ENCODE measurements at places on chromosomes 2 and 18. TPM values are rescaled to one million over a fixed set of nuclear protein-coding genes. Genes with fewer than 3 reads are reported as not detected.

Gene CTNNA2
- total RNA-seq, result not detected

DNA sequence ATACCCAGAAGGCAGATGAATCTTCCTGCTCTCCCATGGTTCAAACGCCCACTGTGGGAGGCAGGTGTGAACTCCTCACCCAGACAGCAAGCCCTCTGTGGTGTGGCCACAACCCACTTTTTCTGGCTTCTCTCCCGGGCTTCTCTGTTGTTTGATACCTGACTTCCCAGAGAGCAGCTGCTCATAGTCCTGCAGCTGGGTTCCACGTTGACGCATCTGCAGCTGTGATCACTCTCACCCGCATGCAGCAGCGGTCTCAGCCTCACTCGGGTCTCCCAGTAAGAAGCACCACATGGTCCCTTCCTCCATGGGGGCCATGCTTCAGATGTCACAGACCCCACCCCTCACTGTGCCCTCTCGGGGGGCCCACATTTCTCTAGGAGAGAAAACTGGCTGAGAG, 3.5 kb downstream of the ASPRV1 start:
- peaks cover under 1% of the 10 kb centered on the region for H3K4me1 ChIP-seq

Gene IL37
- not detected for total RNA-seq

DNA sequence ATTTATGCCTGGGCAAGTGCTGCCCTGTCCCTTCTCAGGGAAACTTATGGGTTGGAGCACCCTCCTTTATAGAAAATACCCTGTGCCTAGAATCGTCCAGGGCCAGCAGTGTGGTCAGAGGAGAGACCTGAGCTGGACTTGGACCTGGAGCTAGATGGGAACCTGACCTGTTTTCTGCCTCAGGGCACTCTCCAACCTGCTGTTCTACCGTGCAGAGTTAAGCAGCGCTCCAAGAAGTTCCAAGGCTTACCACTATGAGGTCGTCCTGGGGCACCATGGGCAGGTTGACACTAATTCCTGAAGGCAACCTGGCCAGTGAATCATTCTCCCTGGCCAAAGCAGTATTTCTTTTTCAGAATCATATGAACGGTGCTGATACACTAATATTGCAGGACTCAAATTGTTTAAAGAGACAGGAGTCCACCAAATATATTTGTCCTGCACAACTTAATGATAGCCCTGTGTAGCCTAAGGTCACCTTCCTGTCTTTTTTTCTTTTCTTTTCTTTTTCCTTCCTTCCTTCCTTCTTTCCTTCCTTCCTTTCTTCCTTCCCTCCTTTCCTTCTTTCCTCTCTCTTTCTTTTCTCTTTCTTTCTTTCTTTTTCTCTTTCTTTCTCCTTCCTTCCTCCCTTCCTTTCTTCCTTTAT, 455.4 kb upstream of the HNMT start:
- no peaks in the 10 kb centered on the region for H3K36me3 ChIP-seq
- no peaks in the 10 kb centered on the region for H3K4me1 ChIP-seq
- no peak overlapping the region for H3K4me3 ChIP-seq
- no peak for DNase-seq
- no peaks in the 10 kb centered on the region for H3K27me3 ChIP-seq

DNA sequence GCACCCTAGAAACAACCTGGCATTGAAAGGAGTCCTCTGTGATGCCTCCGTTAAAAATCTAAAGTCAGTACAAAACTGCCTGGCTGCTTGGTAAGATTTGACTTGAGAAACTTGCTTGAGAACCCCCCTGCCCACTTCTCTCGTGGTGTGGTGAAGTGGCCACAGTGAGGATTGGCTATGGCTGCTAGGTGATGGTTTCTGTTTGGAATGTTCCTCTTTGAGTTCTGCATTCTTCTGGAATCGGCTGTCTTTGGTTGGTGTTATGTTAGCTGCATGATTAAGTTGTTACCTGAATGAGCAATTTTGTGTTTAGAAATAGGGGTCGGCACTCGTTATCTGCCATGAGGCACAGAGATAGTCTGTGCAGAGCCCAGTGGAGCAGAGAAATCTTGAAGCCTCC, 21.7 kb upstream of the SAG start:
- no peak overlapping the region for H3K4me3 ChIP-seq
- no peak for DNase-seq
- H3K27ac ChIP-seq, result no peak overlapping the region
- no peaks in the 10 kb centered on the region for H3K4me1 ChIP-seq
- peaks cover 79% of the 10 kb centered on the region for H3K36me3 ChIP-seq
- H3K27me3 ChIP-seq, result no peaks in the 10 kb centered on the region

- no peaks in the 10 kb centered on the region for H3K4me1 ChIP-seq
- H3K4me3 ChIP-seq, result no peak overlapping the region
- no peak for DNase-seq
- no peak overlapping the region for H3K27ac ChIP-seq
- no peaks in the 10 kb centered on the region for H3K36me3 ChIP-seq
Observed at GRCh38 chr18:27582760-27583412, 397.8 kb upstream of the CHST9 start.

DNA sequence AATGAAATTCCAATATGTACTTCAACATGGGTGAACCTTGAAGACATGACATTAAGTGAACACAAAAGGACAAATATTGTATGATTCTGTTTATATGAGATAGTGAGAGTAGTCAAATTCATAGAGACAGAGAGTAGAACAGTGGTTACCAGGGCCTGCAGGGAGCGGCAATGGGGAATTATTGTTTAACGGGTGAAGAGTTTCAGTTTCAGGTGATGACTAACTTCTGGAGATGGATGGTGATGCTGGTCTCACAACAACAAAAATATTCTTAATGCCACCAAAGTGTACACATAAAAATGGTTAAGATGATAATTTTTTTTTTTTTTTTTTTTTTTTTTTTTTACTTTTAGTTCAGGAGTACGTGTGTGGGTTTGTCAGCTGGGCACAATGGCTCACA, 109.4 kb upstream of the TMEM200C start:
- H3K4me3 ChIP-seq, result no peak overlapping the region
- H3K27ac ChIP-seq, result peak overlapping the region; percentile 82
- DNase-seq, result peak; percentile 43
- H3K4me1 ChIP-seq, result peaks cover 38% of the 10 kb centered on the region
- peaks cover 2% of the 10 kb centered on the region for H3K27me3 ChIP-seq

DNA sequence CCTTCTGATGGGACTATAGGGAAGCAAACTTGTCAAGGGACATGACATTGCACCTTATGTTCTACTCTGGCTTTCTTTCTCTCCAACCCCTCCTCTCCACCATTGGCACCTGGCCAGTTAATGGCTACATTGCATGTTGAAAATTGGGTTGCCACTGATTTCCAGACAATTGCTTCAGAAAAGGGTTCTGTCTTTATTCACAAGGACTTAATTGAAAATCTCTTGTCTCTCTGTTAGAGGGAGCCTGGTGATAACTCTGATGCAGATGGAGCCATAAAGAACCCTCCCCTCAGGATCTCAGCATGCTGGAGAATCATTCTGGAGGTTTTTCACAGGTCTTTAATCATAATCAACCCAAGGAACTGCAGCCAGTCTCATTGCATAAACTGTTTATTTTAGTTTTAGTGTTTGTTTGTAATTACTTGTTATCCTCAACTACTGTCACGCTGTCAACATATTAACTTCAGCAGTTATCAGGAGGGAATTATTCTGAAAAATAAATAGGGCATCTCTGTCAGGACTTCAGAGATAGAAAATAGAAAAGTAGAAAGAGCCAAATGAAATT, 316.8 kb downstream of the RIT2 start:
- H3K4me3 ChIP-seq, result no peak overlapping the region
- H3K27me3 ChIP-seq, result no peaks in the 10 kb centered on the region
- H3K27ac ChIP-seq, result no peak overlapping the region
- H3K4me1 ChIP-seq, result no peaks in the 10 kb centered on the region
- no peak for DNase-seq

Gene C1QL2
- not detected for total RNA-seq

Gene C2orf76
- total RNA-seq, result 13.3 TPM

- no peak for DNase-seq
- H3K36me3 ChIP-seq, result no peaks in the 10 kb centered on the region
- no peaks in the 10 kb centered on the region for H3K27me3 ChIP-seq
- H3K27ac ChIP-seq, result peak overlapping the region; percentile 15
Observed at GRCh38 chr18:12750076-12750714, 47.4 kb downstream of the PSMG2 start.

DNA sequence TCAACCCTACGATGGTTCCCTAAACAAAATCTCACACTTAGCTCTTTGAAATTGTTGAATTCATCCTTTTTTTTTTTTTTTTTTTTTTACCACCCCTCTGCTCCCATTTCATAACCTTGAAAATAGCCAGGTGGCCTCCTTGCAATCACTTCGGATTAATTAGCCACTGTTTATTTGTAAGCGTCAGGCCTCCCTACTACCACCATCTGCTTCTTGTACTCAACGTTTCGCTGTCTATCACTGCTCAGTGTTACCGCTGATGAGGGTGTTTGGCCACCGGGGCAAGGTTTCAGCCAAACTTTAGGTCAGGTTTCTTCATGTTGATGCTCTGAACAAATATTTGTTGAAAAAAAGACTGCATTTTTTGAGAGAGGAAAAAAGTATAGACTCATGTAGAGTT, 183.2 kb downstream of the EPHA4 start:
- DNase-seq, result no peak
- no peak overlapping the region for H3K4me3 ChIP-seq
- H3K27me3 ChIP-seq, result no peaks in the 10 kb centered on the region
- H3K4me1 ChIP-seq, result no peaks in the 10 kb centered on the region

Gene PAPOLG
- total RNA-seq, result 20.4 TPM

- H3K36me3 ChIP-seq, result peaks cover 47% of the 10 kb centered on the region
- DNase-seq, result no peak
- peaks cover 74% of the 10 kb centered on the region for H3K4me1 ChIP-seq
- H3K4me3 ChIP-seq, result peak overlapping the region; percentile 75
- H3K27me3 ChIP-seq, result no peaks in the 10 kb centered on the region
- peak overlapping the region; percentile 91 for H3K27ac ChIP-seq
Observed at GRCh38 chr18:2978661-2979106, 34.3 kb downstream of the LPIN2 start.

Gene TTR
- not detected for total RNA-seq

Gene IL1R1
- total RNA-seq, result 0.52 TPM

DNA sequence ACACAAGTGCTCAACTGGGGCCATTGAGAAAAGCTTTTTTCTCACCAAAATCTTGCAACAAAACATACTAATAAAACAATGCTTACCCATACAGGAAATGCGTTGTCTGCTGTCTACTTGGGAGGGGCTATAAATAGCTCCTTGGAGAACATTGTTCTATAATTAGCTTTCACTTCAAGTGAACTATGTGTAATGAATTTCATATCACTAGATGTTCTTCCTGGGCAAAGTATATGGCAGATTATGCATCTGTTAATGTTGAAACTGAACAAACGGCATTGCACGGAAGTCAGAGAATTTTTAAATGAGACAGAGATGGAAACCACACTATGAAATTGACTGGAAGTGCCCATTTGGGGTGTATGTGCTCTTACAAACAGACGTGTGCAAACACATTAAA, 6.4 kb upstream of the NPAS2 start:
- peak overlapping the region; percentile 59 for H3K27ac ChIP-seq
- H3K36me3 ChIP-seq, result no peaks in the 10 kb centered on the region
- no peak for DNase-seq

Gene CD226
- total RNA-seq, result 85.3 TPM

GRCh38 chr18:78978349-78979055, 1.1 kb upstream of the SALL3 start:
- no peak overlapping the region for H3K27ac ChIP-seq
- DNase-seq, result no peak

Gene KCNG3
- total RNA-seq, result 0.16 TPM

GRCh38 chr2:126935774-126936173, 37.1 kb downstream of the TEX51 start:
- H3K27me3 ChIP-seq, result no peaks in the 10 kb centered on the region
- no peaks in the 10 kb centered on the region for H3K4me1 ChIP-seq
- H3K36me3 ChIP-seq, result no peaks in the 10 kb centered on the region
- no peak overlapping the region for H3K4me3 ChIP-seq

DNA sequence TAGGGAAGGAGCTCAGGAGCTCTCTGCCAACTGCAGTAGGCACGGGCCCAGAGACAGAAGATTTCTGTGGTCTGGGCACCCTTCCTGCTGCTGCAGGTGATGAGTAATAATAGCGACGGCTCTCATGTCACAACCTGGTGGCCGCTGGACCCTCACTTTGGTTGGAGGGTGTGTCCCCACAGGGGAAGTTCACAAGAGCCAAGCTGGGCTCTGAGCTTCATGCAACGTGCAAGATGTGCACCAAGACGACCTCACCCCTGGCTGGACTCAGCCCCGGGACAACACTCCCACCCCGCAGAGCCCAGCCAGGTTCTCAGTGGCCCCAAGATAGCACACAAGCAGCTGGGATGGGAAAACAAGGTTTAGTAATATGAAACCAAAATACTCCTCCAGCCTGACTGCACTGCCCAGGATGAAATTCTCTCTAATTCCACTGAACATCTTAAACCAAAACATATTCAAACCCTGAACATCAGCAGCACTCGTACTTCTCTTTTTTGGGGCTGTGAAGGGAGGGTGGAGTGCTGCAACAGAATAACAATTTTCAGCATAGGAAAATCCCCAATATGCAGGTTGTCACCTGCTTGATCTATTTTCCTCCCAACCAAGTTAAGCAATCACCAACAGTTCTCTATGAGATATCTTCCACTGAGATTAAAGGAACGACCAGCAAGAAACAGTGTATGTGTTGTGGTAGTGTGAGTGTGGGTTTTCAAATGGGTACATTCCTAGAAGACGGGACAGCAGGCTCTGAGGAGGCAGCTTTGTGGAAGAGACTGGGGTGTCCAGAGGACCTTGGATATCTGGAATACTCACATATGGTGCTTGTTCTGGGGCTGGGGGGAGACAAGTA, 26.5 kb downstream of the BCL2 start:
- no peak overlapping the region for H3K4me3 ChIP-seq
- H3K27ac ChIP-seq, result peak overlapping the region; percentile 16
- H3K36me3 ChIP-seq, result peaks cover 28% of the 10 kb centered on the region
- peaks cover 58% of the 10 kb centered on the region for H3K4me1 ChIP-seq
- H3K27me3 ChIP-seq, result no peaks in the 10 kb centered on the region

Gene CHRNG
- total RNA-seq, result not detected

GRCh38 chr2:172253190-172254052, 150.7 kb upstream of the DLX2 start:
- no peaks in the 10 kb centered on the region for H3K36me3 ChIP-seq
- peak; percentile 28 for DNase-seq
- H3K27me3 ChIP-seq, result peaks cover 13% of the 10 kb centered on the region
- H3K4me1 ChIP-seq, result peaks cover 20% of the 10 kb centered on the region
- no peak overlapping the region for H3K27ac ChIP-seq

Gene AAMP
- 82.9 TPM for total RNA-seq

DNA sequence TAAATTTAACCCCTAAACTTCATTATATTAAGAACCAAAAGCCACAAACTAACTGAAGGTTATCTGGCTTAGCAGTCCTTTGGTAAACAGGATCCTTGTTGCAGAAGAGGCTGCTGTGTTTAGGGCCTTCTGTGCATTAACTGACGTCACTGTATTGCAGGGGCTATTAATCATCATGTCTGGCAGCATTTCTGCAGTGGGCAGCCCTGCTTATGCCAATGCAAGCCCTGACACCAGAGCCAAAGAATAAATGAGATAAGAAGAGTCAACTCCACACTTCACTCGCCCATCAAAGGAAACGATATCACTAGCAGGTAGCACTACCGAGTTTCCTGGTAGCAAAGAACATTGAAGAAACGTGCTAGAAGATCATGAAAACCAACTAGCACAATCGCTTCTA, 110.6 kb downstream of the PLEKHM3 start:
- H3K27ac ChIP-seq, result no peak overlapping the region
- no peaks in the 10 kb centered on the region for H3K36me3 ChIP-seq
- DNase-seq, result no peak
- no peak overlapping the region for H3K4me3 ChIP-seq
- no peaks in the 10 kb centered on the region for H3K4me1 ChIP-seq
